H1 (cell line): ENCODE measurements at places on chromosomes 6 and 20. TPM values are rescaled to one million over a fixed set of nuclear protein-coding genes. Genes with fewer than 3 reads are reported as not detected.

Gene SRMS
- 0.29 and 0.76 TPM in 2 replicates for total RNA-seq

Gene ZNF391
- total RNA-seq, result 12.4 and 13.0 TPM in 2 replicates

Gene HLA-DRB1
- 5.1 and 6.7 TPM in 2 replicates for total RNA-seq

DNA sequence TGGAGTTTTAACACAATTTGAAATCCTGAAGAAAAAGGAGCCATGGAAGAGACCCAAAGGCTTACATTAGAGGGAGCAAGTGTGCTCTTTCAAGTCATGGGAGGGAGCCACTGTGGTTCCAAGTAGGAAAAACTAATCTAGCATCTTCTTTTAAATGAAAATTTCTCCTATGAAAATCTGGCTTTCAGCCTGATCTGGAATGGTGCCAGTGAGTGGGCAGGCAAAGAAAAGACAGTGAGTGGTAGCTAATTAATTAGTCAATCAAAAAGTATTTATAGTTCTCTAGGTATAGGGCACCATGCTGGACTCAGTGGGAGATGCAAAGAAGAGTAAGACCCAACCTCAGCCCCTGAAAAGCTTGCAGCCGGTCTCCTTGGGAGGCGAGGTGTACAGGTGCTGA is 21.9 kb downstream of the CAP2 start:
- no peaks in the 10 kb centered on the region for H3K27me3 ChIP-seq
- H3K4me1 ChIP-seq, result peaks cover 5% of the 10 kb centered on the region; the same call in 1 of the 2 replicates
- H3K27ac ChIP-seq, result no peak overlapping the region
- no peaks in the 10 kb centered on the region for H3K36me3 ChIP-seq
- no peak overlapping the region for H3K4me3 ChIP-seq
- DNase-seq, result no peak

DNA sequence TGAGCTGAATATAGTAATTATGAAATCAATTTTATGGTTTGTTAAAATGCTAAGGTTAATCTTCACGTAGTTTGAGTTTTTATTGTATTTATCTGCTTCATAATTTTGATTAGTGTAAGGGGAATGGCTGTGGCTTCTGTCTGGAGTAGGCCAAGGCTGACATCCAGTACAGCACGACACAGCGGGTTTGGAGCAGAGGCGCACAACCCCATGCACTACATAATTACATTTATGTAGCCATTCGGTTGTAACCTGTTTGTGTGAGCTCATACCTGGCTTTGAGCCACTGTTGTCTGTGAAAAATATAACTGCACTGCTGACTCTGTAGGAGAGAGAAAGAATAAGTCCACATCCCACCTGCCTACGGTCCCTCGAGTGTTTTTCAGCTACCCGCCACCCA is 615.5 kb downstream of the EYS start:
- DNase-seq, result no peak
- H3K4me1 ChIP-seq, result no peaks in the 10 kb centered on the region
- H3K27ac ChIP-seq, result no peak overlapping the region
- H3K36me3 ChIP-seq, result no peaks in the 10 kb centered on the region
- no peaks in the 10 kb centered on the region for H3K27me3 ChIP-seq
- no peak overlapping the region for H3K4me3 ChIP-seq
